ENCODE measurements at places on chromosomes 1 and 21.
A peak's percentile ranks its signal among the peaks of the same experiment; 100 is the strongest.

DNA sequence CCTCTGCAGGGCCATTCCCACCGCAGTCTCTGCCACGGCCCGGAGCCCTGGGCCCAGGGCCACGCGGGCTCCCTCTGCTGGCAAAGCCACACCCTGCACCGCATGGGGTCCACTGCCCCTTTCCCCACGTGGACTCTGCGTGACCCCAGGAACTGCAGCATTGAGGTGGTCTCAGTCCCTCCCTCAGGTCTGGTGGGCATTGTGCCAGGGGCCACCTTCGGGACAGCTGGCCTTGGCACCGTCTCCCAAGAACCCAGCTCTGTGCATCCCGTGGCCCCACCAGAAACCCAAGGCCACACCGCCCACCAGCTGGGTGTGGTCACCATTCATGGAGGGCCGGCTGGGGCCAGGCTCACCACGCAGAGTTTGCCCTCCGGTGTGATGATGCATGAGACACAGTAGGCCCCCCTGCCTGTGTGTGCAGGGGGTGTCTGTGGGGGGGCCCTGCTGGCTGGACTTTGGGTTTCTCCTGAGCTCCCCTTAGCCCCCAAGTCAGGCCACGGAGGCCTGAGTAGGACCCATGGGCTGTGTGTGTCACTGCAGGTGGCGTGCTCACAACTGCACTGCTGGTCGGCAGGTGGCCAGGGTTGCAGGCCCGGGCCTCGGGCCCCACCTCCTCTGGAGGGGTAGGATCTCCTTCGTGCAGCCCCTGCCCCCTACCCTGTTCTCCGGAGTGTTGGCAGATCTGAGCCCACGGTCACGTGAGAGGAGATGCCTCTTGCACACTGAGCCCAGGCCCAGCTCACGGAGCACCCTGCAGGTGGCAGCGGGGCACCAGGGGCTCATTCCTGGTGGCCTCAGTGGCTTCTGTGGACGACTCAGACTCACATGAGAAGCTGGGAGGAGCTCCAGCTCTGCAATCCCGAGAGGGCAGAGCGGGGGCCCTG, 5.8 kb downstream of the VWA1 start:
- no peak for DNase-seq

DNA sequence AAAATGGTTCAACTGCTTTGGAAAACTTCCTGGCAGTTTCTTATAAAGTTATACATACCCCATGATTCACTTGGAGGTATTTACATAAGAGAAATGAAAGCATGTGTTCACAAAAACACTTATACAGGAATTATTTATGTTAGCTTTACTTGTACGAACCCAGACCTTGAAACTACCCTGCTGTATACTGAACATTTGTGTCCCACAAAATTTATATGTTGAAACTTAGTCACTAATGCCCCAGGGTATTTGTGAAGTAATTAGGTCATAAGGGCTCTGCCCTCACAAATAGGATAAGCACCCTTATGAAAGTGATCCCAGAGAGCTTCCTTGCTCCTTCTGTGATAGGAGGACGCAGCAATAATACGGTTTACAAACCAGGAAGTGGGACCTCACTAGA, 42.7 kb upstream of the B3GALT2 start:
- no peak for DNase-seq

GRCh38 chr1:56472860-56473259, 106.5 kb downstream of the PLPP3 start:
- no peak for DNase-seq

DNA sequence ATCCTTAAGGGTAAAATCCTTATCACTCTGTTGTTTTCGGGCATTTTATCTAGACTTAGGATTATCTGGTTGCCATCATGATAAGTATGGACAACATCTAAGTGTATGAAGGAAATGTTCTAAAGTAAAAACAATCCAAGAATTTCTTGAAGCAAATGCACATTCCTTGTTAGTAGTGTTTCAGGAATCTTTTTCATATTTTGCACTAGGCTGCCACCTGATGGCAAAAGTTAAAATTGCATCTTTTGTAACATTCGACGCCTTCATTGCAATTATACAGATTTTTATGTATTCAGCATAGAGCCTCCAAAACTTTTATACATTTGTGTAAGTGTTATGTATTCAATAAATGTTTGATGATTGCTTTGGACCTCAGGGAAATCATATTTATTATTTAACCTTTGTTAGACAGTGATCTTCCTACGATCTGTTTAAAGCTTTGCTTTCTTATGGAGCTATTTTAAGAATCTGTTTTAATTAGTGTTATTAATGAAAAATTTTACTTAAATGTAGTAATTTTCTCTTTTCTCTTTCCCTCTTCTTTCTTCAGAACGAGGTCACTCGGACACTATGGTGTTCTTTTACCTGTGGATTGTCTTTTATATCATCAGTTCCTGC, 49.4 kb upstream of the KIAA1614 start:
- DNase-seq: peak; percentile 67

DNA sequence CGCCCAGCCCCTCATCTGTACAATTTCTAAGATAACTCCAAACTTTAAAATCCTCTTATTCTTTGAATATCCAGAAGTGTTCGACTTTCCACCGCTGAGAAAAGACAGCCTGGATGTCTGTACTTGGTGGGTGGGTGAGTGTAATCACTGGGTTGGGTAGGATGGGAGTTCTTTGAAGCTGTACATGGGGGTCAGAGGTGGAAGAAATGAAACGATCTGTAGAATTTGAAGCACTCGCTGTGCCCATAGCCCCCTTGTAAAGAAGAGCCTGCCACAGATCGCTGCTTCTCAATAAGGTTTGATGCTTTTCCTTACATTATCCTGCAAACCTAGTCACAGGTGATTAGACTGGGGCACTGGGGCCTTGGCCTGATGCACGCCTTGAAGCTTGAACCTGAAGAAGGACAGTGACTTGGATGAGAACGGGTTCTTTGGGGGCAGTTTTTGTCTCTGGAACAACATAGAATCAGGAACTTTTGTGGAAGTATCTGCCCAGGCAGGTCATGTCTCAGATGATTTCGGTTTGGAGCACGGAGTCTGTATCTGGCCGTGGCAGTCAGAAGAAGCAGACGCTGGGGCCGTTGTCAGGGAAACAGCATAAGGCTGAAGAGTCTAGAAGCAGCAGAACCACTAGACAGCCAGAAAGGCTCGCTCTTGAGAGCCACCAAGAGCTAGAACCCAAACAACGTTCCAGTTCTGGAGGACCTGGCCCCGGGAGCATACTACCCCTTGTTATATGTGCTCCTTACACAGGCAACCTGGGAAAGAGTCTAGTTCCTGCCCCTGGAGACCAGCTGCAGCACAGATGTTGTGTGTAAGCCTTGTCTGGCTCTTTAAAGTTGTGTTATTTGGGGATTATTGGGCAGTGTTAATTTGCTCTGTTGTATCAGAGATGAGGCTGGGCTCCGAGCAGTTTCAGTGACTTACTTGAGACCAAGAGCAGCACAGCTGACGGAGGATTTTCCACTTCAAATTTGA, 45.1 kb upstream of the SCCPDH start:
- no peak for DNase-seq

All from RKO (cell line).